ENCODE measurements at places on chromosomes 16 and 17.

DNA sequence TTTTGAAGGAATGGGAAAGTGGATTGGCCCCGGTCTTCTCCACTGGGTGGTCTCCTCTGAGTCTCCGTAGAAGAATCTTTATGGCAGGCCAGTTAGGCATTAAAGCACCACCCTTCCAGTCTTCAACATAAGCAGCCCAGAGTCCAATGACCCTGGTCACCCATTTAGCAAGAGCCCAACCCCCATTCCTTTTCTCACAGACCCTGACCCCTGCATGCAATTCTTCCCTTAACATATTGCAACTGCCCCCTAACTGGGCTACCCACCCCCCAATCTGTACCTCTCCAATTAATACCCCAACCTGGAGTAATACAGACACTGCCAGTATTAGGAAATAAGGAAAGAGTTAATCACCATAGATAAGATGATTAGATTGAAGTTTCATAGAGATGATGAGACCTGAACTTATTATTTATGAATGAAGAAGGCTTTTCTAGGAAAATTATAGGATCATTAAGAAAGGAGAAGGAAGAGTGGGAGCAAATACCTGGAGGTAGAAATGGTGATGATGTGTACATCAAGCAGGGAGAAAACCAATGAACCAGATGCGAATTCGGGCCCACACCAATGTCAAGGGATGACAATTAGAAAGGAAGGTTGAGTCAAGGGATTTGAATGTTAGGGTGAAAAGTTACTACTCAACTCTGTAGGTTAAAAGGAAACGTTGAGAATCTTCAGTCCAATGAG, 2.4 kb downstream of the CCL2 start:
- no peak for DNase-seq

DNA sequence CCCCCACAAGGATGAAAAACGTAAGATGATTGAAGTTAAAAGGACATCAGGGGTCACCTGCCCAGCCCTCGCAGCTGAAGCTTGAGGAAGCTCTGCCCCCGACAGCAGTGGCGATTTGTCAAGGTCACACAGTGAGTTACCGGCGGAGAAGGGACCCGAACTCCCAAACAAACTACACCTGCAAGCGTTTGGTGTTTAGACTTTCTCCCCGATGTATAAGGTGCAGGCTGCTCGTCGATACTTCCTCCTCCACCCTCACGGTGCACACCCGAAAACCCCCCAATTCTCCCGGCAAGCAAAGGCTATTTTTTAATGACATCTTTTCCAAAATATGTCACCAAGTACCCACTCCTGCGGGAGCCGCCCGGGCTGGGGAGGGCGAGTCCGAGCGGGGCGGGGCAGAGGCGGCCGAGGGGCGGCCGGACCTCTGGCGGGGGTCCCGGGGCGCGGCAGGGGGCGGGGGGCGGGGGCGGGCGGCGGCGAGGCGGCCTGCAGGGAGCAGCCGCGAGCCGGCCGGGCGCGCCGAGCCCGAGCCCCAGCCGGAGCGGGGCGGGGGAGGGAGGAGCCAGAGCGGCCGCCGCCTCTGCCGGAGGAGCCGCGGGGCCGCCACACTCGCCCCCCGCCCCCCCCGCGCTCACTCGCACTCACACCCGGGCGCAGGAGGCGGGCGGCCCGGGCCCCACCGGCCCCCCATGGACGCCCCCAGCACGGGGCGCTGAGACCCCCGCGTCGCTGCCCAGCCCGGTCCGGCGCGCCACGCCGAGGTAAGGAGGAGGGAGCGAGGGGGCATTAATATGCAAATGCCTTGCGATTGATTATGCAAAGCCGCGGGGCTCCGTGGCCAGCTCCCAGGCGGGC, at the start of gene THRA:
Gene THRA (plus strand): TSS at position 637 of the 858 bp plus-strand sequence. CDS start 11,524 bp downstream, outside the sequence.
- DNase-seq = no peak

GRCh38 chr17:1475321-1475854, 17.1 kb downstream of the MYO1C start:
- DNase-seq = no peak

- peak; percentile 19 for DNase-seq
These were observed 25.8 kb downstream of the ABR start for GRCh38 chr17:1153795-1154546.

GRCh38 chr16:22016927-22017326, 9.0 kb downstream of the MOSMO start:
- DNase-seq = no peak

- DNase-seq = peak; percentile 70
These were observed 14.1 kb downstream of the PHF12 start for GRCh38 chr17:28937044-28937729.

DNA sequence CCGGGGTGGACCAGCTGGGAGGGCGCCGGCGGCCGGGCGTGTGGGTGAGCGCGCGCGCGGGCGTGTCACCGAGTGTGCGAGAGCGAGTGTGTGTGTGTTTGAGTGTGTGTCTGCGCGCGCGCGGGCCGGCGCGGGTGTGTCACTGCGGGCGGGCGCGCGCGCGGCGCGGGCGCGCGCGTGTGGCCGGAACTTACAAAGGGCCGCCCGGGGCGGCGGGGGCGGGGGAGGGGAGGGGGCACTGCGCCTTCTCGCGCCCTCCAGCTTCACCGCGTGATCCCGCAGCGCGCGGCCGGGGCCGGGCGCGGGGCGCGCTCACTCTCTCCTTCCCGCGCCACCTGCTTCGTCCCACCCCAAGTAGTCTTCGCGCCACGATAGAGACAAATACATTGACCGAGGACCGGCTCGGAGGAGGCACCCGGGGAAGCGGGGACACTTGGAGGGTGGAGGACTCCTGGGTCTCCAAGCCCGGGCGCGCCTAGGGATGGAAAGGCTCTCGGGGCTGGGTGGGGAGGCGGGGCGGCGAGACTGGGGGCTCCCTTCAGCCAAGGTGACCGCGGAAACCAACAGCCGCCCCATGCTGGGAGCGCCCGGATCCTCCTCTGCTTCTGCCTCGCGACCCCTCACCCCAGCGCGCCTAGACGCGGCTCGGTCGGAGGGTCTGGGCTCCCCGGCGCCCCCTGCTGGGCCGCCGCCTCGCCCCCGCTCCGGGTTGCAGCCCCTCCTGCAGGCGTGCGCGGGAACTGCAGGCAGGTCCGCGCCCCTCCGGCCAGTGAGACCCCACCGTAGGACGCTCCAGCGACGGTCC, at the start of gene SRCIN1:
Gene SRCIN1 (minus strand): TSS at position 112 of the 805 bp plus-strand sequence. CDS start 247 bp downstream, outside the sequence.
- DNase-seq = peak; percentile 16

DNA sequence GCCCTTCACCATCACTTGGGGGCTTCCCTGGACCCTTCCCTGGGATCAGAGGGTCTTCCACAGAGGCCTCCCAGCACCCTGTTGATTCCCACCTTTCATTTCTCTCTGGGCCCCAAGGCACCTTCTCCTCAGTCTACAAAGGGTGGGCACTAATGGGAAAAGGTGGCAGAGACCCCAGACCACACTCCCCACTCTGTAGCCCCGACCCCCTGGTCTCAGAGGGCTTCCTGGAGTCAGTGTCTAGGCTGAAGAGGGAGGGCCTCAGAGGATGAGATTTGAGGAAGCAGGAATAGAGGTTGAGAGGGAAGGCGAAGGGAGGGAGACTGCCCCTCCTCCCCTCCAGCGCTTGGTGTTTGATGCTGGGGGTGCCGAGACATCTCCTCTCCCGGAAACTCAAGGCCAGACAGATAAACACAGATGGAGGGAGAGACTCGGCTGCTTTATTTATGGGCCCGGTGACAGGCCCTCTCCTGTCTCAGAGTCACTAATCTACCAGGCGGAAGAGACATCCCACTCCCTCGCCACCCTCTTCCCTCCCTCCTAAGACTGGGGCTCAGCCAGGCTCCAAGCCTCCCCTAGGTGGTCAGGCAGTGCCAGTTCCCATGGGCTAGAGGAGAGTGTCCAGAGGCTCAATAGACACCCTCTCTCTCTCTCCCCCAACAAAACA, 18.5 kb upstream of the SP2 start:
- no peak for DNase-seq

- no peak for DNase-seq
These were observed 138.5 kb upstream of the PIRT start for GRCh38 chr17:10976401-10976800.

DNA sequence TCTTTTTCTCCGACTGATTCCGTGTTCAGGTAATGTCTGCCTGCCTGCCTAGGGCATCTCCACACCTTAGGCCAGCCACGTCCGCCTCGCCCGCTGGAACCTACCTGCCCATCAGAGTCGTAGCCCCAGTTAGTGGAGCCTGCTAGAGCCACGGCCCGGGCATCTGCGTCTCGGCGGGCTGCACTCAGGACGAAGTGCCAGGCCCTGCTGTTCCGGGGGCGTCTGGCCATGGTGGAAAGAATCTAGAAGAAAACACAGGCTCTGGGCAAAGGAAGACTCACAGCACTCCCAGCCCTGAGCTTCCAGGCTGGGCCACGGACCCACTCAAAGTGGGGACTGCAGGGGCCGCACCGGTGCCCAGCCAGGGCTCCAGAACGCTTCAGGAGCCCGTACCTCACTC, 1.1 kb downstream of the SPSB3 start:
- no peak for DNase-seq

GRCh38 chr17:73803964-73804435, 159.8 kb upstream of the SDK2 start:
- DNase-seq = no peak

DNA sequence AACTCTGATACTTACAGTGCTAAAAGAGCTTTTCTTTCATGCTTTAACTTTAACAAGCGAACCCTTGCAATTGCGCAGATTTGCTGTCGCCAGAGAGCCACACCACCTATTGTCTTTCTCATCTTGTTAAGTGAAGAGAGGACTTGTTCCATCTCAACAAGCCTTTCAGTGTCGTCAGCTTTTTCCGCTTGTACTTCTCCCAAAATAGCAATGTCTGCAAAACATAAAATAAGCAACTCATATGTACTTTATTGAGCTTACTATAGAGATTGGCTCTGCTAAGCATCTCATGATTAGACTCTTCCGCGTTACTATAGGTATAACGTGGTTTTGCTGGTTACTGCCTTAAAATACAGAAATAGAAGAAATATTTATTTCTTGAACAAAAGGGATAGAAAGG, 51.9 kb downstream of the ABCA8 start:
- no peak for DNase-seq

DNA sequence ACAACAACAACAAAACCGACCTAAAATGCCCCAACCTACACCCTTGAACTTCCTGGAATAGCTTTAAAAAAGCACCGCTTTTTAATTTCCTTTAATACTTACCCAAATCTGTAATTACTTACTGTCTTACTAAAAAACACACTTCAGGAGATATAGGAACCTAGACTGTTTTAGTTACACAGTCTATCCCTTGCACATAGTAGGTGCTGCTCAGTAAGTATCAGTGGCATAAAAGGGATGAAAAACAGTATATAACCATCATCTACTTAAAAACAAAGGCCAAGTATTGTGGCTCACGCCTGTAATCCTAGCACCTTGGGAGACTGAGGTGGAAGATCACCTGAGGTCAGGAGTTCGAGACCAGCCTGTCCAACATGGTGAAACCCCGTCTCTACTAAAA, 6.1 kb downstream of the SUMO2 start:
- DNase-seq = no peak

GRCh38 chr17:31573861-31574260, 182.4 kb downstream of the RAB11FIP4 start:
- no peak for DNase-seq

DNA sequence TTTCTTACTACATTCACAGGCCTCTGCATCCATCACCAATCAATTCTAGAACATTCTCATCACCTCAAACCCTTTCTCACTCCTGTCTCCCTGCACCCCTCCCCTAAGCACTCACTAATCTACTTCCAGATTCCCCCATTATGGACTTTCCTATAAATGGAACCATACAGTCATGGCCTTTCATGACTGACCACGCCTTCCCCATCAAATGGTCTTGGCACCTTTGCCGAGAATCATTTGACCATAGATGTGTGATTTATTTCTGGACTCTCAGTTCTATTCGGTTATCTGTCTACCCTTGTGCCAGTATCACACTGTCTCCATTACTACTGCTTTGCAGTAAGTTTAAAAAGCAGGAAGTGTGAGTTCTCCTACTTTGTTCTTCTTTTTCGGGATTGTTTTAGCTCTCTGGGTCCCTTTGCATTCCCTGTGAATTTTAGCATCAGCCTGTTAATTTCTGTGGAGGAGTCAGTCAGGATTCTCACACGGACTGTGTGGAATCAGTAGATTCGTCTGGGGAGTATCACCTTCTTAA, 27.5 kb downstream of the GTF3C1 start:
- DNase-seq = no peak

GRCh38 chr17:37761961-37762360, 17.1 kb upstream of the HNF1B start:
- DNase-seq = no peak

DNA sequence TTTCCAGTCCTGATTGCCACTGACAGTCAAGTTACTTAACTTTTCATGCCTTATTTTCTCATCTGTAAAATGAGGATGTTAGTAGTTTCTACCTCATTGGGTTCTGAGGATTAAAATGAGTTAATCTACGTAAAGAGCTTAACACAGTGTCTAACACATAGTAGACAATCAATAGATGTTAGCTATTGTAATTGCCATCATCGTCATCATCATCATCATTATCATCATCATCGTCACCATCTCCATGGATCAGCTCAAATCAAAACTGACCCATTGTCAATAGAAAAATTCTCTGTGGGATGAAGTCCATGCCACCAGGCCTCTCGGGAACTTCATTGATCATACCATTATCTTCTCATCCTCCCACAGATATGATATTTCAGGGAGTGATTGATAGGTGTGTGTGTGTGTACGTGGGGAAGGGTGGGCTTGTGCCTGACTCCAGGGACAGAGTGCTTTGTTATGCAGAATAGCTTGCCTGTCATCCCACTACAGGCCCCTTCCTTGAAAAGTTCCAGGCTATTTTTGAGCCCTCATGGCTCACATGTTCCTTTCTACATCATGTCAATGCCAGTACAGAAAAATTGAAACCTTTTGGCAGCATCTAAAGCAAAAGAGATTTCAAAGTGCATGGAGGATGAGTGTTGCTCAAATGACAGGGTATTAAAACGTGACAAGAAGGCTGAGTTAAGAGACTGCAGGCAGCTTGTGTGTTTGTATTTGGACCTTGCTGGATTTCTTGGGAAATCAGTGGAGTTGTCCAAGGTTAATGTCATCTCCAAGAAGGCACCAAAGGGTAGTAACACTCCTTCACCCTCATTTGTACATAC, 133.9 kb downstream of the PRKCB start:
- DNase-seq = no peak

DNA sequence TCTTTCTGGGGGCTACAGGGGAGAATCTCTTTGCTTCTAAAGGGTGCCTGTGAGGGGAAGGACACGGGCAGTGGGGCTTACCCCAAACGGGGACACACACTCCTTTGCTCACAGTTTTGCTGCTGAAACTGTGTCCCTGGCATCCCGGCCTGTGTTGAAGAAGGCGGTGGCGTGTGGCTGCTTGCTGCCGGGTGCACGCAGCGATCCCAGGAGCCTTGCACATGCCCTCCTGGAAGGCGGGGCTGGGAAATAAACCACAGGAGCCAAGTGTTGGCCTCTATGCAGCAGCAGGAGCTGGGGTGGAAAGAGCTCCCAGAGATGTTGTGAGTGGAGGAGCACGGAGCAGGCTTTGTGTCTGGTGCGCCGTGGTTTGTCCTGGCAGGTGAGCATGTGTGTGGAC, 131.0 kb upstream of the CIBAR2 start:
- DNase-seq = no peak
